Upper lobe of left lung (tissue), 6 donors: ENCODE measurements at places on chromosomes 3 and 15. TPM values are rescaled to one million over a fixed set of nuclear protein-coding genes. Genes with fewer than 3 reads are reported as not detected.

The TM4SF1 gene
- 279 TPM for total RNA-seq

DNA sequence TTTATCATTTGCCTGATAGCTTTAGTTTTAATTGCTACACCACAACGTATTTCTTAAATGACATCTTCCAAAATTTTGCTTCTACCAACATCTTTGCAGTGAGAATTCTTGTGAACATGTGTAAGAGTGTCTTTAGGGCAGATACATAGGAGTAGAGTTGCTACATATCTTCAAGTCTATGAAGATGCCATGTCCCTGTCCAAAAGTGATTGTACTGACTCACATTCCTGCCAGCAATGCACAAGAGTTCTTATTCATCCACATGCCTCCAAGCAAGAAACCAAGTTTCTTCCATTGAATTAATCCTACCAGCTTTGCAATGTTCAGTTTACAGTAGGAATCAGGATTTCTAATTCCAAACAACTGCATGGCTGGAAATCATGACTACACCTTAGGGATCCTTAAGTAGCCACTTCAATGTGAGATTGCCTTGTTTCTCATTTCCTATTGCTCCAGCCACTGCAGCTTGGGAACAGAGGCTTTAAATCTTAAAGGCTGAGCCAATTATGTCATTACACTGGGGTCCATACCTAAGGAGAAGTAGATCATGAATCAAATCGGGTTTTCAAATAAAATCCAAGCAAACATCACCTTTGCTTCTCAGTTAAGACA lies 44.5 kb downstream of the BCL2L10 start:
- no peak for DNase-seq

DNA sequence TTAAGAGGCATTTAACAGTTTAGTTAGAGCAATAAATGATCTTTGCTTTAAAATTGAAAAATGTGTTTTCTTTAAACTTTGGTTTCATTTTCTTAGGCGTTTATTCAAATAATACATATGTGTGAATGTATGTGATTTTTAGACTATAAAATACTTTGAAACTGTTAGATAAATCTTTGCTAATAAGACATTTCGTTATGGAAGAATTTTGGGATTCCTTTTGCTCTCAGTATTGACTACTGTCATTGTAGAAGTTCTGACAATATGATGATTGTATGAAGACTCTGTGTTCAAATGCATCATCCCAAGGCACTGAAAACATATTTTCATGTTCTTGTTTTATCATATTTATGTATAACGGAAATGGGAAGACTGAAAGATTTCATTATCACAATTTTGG lies 43.8 kb upstream of the GOLGA8A start:
- no peak for DNase-seq

DNA sequence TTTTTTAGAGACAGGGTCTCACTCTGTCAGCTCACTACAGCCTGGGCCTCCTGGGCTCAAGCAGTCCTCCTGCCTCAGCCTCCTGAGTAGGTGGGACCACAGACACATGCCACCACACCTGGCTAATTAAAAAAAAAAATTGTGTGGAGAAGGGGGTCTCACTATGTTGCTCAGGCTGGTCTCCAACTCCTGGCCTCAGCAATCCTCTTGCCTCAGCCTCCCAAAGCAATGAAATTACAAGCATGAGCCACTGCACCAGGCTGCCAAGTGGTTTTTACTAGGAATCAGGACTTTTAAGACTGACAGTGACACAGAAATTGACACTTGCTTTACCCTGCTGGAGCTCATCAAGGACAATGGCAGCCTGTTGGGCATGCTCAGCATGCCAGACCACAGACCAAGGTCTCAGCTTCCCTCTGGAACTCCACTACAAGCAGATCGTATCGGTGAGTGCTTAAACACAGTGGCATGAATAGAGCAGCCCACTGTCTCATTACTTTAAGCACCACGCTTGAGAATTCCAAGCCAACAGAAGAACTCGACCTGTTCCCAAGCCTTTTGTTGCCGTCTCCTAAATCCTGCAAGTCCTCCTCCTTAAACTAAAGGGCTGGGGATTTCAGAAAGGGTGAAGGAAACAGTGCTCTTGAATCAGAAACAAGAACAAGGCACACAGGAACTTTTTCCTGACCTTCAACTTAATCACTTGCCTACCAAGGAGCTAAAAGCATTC lies 41.4 kb downstream of the EOMES start:
- no peak for DNase-seq

The CCDC32 gene
- 56.9 TPM for total RNA-seq

The HIGD2B gene
- total RNA-seq: not detected
